Vagina (tissue), 2 donors: ENCODE measurements at places on chromosomes 1 and 21. TPM values are rescaled to one million over a fixed set of nuclear protein-coding genes. Genes with fewer than 3 reads are reported as not detected.
A peak's percentile ranks its signal among the peaks of the same experiment; 100 is the strongest.

DNA sequence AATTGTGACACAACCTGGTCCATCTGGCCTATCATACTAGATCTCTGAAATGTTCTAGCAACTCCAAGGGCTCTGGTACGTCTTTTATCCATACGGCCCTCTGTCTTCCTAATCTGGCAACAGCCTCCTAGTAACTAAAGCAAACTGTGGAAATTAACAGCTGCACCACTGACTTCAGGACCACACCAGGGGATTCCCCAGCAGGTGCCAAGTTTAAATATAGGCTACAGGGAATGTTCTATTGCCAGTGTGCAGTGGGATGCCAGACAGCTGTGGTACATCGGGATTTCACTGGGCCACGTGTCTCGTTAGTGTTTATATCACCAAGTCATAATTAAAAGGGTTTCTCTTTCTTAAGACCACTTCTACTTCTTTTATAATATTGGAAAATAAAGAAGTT, 94.3 kb downstream of the RGS2 start:
- no peak for DNase-seq

SERTAD4 gene
- total RNA-seq = 2.7 TPM

DNA sequence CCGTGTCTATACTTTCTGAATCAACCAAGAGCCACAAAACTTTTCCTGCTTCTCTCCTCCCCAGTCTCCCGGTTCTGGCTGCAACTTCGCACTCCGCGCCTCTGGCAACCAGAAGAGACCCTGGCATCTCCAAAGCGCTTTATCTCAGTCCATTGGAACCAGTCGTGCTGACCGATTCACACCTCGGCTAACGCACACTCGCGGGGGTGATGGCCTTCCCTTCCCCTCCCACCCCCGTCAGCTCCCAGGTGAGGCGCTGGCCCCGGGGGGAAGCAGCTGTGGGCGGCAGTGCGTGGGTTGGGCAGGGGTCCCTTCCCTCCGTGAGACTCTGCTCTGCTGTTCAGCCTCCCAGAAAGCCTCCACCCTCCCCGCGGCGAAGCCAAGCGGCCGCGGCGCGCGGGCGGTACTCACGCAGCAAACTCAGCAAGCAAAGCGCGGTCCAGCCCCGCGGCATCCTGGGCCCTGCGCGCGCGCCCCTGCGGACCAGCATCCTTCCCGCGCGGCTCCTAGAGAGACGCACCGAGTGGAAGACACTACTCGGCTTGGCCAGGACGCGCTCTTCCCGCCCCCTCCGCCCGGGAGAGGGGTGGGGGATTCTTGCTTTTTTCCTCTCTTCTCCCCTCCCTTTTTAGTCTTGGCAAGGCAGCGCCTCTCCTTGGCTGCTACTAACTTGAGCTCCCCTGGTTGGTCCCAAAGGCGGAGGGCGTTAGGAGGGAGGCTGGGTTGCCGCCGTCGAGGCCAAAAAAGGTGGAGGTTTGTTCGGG, at the start of gene CD34:
Gene CD34, minus strand, starts transcription at position 535 of the 764 bp plus-strand sequence. Its CDS starts 45 bp downstream, at position 490.
- DNase-seq = no peak

FCRL4 gene
- total RNA-seq = not detected

DNA sequence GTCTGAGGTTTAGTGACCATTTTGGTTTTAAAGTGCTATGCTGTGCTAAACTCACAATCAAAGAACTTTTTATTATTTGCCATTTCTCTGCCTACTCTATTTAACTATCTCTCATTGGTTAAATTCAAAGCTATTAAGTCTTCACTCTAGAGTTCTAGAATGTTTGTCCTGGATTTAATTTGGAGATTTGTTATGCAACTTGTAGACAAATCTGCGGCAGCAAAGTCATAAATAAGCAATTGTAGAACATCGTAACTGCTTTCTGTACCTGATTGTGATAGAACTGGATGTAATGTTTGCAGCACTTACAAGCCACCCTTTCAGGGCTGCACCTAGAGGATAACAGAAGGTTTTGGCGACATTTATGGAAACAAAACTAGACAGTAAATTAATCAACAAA, 566.5 kb upstream of the ADGRL2 start:
- no peak for DNase-seq

- no peak for DNase-seq
Observed at GRCh38 chr1:180923887-180924286, 11.2 kb downstream of the KIAA1614 start.

- no peak for DNase-seq
Observed at GRCh38 chr1:5415606-5416005, 576.6 kb downstream of the NPHP4 start.

- DNase-seq = no peak
Observed at GRCh38 chr1:96714881-96715280, 6.7 kb upstream of the PTBP2 start.

DNA sequence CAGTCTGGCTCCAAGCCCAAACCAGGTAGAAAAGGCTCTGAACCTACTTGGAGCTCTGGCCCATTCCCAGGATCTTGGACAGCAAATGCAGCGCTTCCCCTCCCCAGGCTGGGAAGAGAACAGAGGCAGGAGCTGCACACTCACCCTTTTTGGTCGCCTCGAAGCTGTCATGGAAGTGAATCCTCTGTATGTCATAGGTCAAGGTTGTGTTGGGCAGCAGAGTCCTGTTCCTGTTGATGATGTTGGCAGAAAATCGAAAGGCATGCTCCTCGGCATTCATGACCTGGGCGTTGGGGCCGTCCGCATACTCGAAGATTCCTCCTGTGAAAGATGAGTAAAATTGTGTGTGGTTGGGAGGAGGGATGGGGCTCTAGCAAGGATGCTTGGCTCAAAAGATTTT, 143.5 kb downstream of the GRIK3 start:
- DNase-seq = peak; percentile 37

DNA sequence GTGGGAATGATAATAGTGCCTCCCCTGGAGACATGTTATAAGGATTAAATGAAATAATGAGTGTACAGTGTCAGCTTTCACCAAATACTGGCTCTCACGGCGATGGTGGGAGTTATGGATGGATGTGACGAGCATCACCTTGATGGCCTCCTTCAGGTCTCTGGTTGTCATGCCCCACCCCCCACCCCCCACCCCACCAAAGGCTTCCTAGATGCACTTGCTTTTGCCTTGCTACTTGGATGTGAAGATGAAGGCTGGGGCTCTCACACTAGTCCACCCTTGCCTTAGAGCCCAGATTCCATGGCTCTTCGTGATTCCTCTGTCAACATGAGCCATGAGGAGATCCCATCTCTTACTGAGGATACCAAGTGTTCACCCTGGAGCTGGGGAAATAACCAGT, 412.3 kb downstream of the NPHP4 start:
- DNase-seq = peak; percentile 71

DNA sequence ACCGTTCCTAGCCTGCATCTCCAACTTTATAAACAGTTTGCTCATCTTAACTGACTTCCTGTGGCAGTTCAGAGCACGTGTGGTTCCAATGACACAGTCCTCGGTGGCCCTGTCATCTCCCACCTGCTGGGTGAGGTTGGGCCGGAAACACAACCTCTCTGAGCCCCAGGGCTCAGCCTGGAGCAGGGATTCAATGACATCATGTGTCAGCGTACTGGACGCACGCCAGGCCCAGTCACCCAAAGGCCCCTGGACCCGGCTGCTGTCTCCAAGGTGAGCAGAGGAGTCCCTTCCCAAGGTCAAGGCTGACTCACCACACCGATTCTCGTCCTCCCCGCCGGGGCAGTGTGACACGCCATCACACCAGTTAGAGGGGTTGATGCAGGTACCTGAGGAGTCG, 19.9 kb downstream of the TMPRSS2 start:
- DNase-seq = no peak

DNASE2B gene
- total RNA-seq = not detected

- DNase-seq = no peak
Observed at GRCh38 chr1:210655511-210655910, 326.8 kb downstream of the HHAT start.

DNA sequence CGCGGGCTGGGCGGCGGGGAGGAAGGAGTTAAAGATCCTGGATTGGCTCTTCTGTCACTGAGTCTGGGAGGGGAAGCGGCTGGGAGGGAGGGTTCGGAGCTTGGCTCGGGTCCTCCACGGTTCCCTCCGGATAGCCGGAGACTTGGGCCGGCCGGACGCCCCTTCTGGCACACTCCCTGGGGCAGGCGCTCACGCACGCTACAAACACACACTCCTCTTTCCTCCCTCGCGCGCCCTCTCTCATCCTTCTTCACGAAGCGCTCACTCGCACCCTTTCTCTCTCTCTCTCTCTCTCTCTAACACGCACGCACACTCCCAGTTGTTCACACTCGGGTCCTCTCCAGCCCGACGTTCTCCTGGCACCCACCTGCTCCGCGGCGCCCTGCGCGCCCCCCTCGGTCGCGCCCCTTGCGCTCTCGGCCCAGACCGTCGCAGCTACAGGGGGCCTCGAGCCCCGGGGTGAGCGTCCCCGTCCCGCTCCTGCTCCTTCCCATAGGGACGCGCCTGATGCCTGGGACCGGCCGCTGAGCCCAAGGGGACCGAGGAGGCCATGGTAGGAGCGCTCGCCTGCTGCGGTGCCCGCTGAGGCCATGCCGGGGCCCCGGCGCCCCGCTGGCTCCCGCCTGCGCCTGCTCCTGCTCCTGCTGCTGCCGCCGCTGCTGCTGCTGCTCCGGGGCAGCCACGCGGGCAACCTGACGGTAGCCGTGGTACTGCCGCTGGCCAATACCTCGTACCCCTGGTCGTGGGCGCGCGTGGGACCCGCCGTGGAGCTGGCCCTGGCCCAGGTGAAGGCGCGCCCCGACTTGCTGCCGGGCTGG, at the start of gene NPR1:
Gene NPR1, plus strand, starts transcription at position 170 of the 818 bp plus-strand sequence. Its CDS starts 421 bp downstream, at position 591.
- DNase-seq = no peak

DNA sequence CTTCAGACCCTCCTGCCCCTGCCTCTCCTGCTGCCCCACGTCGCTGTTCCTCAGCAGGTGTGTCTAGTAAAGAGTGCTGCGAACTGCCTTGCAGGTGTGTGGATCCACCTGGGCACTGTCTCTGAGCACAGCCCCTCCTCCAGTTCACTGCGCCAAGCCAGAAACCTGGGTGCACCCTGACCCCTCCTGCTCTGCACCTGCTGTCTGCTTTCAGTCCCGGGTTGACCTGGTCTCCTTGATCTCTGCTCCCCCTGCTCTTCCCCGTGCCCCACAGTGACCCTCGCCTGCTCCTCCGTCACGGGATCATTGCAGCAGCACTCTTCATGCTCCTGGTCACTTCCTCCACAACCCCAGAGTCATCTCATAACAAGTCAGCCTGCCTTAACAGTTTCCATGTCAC, 6.5 kb downstream of the A3GALT2 start:
- no peak for DNase-seq

RGS1 gene
- total RNA-seq = 145 TPM

- DNase-seq = no peak
Observed at GRCh38 chr1:213484333-213484732, 433.3 kb downstream of the RPS6KC1 start.

ADORA3 gene
- 5.2 TPM for total RNA-seq

SLC16A4 gene
- total RNA-seq = 6.4 TPM

GRCh38 chr1:225882694-225883615, 775 bp upstream of the TMEM63A start:
- DNase-seq = no peak

DNA sequence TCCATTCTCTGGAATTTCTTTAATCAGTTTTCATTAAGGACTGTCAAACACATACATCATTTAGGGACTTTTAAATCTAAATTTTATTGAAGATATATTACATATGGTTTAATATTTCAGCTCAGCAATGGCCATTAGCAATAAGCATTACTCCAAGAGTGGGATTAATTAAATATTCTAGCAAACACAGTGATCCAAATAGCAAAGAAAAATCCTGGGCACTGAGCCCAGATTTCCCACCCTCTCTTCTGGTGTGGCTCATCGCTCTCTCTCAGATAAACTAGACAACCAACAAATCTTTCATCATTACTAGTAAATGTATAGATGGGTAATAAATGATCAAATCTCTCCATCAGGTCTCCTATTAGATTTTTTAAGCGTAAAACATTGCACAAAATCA, 53.5 kb upstream of the FOXD3 start:
- no peak for DNase-seq

RGS8 gene
- total RNA-seq = not detected

- DNase-seq = no peak
Observed at GRCh38 chr21:34255073-34255472, 108.7 kb upstream of the KCNE2 start.

- no peak for DNase-seq
Observed at GRCh38 chr1:170670802-170671628, 7.1 kb downstream of the PRRX1 start.

DNA sequence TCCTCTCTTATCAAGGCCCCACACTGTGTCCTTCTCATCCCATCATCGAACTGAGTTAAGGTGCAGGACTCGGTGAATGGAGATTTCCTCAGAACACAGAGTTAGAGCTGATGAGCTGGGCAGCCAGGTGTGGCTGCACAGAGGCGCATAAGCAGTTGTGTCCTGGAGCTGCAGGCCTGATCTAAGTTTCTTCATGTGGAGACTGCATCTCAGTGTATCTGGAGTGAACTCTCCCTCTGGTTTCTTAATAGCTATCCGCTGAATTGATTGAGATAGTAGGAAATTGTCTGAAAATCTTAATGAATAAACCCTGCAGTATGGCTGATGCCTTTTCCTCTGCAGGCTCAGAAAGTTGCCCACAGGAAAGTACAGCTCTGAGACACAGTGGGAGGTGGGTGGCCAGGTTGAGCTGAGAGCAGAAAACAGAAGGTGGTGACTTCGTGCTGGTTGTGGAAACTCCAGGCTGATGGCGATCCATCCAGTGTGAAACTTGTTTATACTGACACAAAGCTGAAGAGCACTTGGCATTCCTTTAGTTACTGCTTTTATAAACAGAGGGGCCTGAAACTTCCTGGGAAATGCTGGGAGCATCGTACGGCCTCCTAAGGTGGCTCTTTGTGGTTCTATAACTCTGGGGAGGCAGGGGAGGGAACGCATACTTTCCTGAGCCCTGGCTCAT, 67.4 kb upstream of the F3 start:
- no peak for DNase-seq

HSD17B7 gene
- 18.9 TPM for total RNA-seq

- no peak for DNase-seq
Observed at GRCh38 chr1:184965944-184966860, 8.1 kb downstream of the NIBAN1 start.

DNA sequence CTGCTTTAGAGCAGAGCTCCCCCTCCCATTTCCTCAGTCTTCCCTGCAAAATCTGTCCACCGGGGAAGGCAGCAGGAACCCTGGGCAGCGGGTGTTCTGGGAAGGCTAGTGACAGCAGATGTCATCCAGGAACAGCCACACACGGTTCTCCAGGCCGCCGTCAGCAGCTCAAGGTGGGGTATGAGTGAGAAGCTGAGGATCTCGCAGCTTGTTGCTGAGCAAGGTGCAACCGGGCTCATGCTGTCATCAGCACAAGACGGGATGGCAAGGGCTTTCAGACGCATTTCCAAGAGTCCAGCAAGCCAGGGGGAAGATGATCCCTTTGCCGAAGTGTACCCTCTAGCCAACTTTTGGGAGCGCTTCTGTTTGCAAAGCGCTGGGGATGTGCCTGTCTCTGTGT, 23.0 kb upstream of the SPSB1 start:
- DNase-seq = no peak

RAP1GAP gene
- total RNA-seq = 1.2 TPM

DNA sequence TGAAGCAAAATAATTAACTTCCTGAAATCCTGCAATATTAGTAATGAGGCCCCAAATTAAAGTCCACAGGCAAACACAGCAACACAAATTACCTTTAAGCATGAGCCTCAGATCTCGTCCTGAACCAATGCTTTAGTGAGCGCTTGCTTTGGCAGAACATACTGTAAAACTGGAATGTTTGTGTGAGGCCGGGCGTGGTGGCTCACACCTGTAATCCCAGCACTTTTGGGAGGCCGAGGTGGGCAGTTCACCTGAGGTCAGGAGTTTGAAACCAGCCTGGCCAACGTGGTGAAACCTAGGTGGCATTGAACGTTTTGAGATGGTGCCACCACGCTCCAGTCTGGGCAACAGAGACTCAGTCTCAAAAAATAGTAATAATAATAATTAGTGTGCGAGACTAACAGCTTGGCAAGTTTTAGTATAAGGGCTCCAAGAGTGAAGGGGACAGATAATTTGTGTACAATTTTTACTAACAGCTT, 17.8 kb downstream of the SFPQ start:
- no peak for DNase-seq

TAS1R3 gene
- 0.74 TPM for total RNA-seq
